ENCODE measurements at places on chromosomes 5 and 9.

- DNase-seq: peak; percentile 67
Measured at GRCh38 chr5:65721050-65721719, 724 bp downstream of the SGTB start.

GRCh38 chr9:26559506-26559905 lies 333.1 kb downstream of the CAAP1 start:
- no peak for DNase-seq

DNA sequence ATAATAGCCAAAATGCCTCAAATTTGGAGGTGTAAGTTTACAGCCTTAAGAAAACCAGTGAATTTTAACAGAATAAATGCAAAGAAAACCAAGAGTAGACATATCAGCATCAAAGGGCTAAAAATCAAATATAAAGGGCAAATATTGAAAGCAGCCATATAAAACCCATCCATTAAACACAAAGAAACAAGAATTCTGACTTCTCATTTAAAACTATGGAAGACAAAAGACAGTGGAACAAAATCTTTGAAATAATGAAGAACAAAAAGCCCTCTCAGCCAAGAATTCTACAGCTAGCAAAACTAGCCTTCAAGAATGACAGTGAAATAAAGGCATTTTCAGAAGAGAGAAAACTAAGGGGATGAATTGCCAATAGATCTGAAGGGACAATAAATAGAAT lies 91.3 kb upstream of the FST start:
- no peak for DNase-seq

- no peak for DNase-seq
Measured at GRCh38 chr9:135088348-135088978, 995 bp downstream of the OLFM1 start.

GRCh38 chr5:42837601-42838000 lies 25.9 kb upstream of the SELENOP start:
- DNase-seq: no peak
